ENCODE measurements at places on chromosomes 5 and 9. TPM values are rescaled to one million over a fixed set of nuclear protein-coding genes. Genes with fewer than 3 reads are reported as not detected.

Gene PCDHB11
- total RNA-seq: 0.95 TPM

GRCh38 chr5:149466457-149466972, 84.7 kb downstream of the CSNK1A1 start:
- no peak for DNase-seq

GRCh38 chr5:64811050-64811640, 42.4 kb downstream of the CWC27 start:
- no peak for DNase-seq

GRCh38 chr5:179766726-179767455, 26.9 kb upstream of the LTC4S start:
- no peak for DNase-seq

DNA sequence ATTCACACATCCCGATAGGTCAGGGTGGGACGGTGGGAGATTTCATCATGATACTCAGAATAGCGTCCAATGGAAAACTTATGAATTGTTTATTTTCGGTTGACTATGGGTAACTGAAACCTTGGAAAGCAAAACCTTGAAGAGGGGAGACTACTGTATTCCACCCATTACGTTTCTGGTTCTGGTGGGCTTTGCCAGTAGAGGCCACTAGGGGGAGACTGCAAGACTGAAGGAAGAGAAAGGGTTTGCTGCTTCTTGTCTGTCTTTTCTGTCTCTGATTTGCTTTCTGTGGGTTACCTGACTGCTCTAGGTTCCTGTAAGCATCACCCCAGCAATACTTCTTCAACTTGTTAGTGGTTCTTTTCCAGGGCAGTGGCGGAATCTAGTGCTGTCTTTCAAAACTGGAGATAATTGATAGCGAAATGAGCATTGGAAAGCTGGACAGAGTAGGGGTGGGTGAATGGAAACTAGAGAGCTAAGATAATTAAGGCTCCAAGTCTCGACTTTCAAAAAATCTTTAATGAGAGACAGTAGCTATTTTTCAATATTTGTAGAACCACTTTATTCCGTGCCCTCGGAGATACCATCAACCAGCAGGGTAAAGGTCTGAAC, 27.0 kb downstream of the GRIN3A start:
- no peak for DNase-seq

GRCh38 chr5:16616536-16617273, at the start of gene RETREG1:
Gene RETREG1 (minus strand): TSS chr5:16616997. CDS start chr5:16616971, 26 bp downstream.
- DNase-seq: peak; percentile 79

DNA sequence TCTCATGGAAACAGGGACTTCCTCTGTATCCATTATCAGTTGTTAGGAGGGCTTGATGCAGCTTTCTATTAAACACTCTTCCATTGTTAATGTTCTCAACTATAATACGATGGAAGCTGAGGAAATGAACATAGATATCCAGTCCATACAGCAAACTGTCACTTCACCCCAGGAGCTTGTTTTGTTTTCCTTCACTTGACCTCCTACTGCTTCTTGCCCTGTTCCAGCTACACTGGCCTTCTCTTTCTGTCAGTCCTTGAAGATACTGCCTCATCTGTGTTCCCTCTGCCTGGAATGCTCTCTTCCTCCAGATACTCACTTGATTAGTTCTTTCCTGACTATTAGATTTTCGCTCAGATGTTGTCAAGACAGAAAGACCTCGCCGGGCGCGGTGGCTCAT, 17.1 kb downstream of the CTNNA1 start:
- DNase-seq: no peak

DNA sequence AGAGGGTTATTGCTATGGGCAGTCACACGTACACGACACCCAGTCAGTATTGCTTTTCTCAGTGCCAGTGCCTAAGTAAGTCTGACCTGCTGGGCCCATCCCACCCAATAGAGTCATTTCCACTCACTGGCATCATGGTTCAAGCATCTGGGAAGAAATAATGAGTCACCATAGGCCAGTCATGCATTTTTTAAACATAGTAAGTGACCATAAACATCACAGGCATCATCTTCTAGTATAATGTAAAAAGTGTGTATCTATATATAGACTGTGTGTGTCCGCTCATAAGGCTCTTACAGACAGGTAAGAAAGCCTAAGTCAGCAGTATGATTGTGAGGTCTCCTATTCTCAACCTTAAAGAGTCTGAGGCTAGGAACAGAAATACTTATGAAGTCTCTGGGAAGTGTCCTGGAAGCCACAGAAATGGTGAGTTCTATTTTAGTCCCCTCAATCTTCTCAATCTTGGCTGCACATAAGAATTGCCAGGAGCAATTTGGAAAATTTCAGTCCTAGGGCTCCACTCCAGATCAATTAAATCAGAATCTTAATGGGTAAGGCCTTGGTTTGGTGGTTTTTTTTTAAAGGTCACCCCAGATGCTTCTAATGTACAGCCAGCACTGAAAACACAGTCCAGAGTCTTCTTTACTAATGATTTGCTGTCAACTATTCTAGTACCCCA, 65.2 kb downstream of the ZNF366 start:
- DNase-seq: no peak

- no peak for DNase-seq
These were observed 3.6 kb upstream of the SPATA31D1 start for GRCh38 chr9:81984928-81985327.

DNA sequence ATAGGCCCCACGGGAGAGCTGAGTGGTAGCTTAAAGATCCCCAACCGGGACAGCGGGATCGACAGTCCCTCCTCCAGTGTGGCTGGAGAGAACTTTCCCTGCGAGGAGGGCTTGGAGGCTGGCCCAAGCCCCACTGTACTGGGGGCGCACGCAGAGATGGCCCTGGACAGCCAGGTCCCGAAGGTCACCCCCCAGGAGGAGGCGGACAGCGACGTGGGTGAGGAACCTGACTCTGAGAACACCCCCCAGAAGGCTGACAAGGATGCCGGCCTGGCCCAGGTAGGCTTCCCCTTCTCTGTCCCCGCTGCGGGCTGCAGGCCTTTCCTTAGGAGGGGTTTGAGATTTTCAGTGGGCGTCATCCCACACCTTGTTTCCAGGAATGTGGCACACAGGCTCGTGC, 29.1 kb downstream of the FGD3 start:
- DNase-seq: no peak

GRCh38 chr5:107869438-107870115, 198.8 kb upstream of the EFNA5 start:
- no peak for DNase-seq

DNA sequence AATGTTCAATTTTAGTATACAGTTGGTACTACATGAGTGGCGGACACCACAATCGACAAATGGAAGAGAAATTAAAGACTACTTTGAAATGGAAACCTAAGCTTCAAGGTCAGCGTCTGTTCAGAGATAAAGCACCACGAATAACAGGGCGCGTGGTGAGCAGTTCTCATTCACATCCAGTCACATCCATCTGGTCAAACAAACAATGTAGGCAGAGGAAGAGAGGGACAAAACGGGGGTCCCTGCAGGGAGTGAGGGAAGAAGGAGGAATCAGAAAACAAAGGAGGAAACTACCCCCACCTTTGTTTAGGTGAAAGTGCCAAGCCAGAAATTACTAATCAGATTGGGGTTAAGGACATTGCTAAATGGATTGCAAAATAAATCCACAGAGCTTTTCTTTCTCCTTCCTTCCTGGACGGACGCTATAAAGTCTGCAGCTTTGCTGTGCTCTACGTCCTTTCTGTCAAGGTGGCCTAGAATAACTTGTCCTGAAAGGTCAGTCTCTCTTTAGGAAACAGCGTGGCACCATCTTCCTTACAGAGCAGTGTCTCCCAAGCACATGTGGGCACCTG, 138.6 kb downstream of the ENTREP1 start:
- DNase-seq: no peak

Gene IRX4
- 32.3 TPM for total RNA-seq

Gene ORM2
- total RNA-seq: not detected

DNA sequence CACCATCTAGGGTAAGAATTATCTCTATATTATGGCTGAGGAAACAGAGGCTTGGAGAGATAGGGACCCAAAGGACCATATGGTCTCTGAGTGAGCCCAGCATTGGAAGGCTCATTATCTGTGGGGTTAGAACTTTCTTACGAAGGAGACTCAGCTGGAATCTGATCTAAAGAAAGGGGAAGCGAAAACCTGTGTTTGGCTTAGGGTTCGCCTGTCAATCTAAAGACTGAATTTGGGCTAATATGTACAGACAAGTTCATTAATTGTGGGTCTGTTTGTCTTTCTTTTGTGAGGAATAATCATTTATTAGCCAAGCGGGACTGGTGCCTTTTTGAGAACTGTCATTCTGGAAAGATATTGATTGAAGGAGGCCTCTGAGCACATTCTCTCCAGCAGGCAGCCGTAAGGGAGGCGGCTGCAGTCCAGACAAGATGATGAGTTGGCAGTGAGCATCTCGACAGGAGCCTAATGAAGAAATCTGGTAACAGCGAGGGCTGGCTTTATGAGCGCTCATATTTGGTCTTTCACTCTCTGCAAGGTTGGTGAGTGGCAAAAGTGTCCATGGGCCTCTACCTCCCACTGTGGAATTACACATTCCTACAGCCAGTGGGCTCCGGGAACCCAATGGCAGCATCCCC, 104.2 kb upstream of the GPR151 start:
- no peak for DNase-seq

- DNase-seq: peak; percentile 26
These were observed 48.7 kb upstream of the CDH12 start for GRCh38 chr5:22901885-22902284.

DNA sequence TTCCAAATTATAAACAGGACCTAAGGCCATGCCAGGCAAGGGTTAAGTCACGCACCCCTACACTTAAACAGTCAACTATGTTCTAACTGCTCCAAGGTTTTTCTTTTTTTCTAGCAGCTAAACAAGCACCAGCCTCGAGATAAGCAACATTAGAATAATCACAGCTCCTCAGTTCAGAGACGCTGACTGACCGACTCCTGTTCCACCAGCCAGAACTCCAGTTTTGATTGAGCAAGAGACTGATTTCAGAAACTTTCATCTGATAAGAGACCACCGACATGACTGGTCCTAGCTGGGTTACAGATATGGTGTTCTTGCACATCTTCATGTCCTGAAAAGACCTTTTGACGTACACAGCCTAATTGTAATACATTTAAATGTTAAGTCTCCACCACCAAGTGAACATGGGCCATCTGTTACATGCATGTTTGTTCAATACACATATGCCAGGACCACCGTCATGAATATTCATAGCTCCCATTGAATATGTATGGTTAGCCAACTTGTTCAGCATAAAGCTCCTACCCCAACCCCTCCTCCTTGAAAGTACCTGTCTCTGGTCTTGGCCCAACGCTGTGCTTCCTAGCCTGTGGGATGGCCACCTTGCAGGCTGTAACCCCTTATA, 23.7 kb upstream of the OTULINL start:
- no peak for DNase-seq

DNA sequence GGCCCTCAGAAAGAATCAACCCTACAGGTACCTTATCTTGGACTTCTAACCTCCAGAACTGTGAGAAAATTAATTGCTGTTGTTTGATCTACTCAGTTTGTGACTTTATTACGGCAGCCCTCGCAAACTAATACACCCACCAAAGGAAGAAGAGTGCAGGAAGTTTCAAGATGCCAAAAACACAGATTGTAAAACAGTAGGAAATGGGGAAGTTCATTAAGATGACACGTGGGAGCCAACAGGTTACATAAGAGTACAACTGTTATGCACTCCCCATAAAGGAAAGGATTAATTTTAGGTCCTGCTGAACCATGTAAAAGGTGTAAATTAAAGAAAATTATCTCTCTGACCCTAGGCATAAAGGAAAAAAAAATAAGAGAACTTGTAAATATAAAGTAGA, 294.3 kb downstream of the EPB41L4A start:
- DNase-seq: no peak

DNA sequence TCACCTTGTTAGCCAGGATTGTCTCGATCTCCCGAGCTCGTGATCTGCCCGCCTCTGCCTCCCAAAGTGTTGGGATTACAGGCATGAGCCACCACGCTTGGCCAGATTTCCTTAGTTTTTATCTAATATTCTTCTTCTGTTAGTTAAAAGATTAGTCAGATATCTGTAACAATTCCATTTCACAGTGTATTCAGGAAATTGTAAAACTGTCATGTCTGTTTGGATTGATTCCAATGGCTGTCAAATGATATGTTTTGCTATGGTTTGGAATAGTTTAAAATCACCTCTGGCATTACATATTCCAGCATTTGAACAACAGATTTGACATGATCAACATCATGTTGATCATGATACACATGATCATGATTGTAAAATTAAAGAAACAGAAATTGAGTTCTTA, 193.6 kb upstream of the DAB2 start:
- DNase-seq: no peak

Gene WHRN
- total RNA-seq: 0.56 TPM

- DNase-seq: peak; percentile 70
These were observed 1.1 kb upstream of the DNAJB5 start for GRCh38 chr9:34988218-34989002.
